T1000 (cell line): ENCODE measurements at places on chromosomes 1 and 21.

- DNase-seq = no peak
Measured at GRCh38 chr1:9202240-9202870, 32.2 kb upstream of the H6PD start.

- DNase-seq = peak; percentile 52
Measured at GRCh38 chr21:36909901-36910561, 56.4 kb downstream of the HLCS start.

DNA sequence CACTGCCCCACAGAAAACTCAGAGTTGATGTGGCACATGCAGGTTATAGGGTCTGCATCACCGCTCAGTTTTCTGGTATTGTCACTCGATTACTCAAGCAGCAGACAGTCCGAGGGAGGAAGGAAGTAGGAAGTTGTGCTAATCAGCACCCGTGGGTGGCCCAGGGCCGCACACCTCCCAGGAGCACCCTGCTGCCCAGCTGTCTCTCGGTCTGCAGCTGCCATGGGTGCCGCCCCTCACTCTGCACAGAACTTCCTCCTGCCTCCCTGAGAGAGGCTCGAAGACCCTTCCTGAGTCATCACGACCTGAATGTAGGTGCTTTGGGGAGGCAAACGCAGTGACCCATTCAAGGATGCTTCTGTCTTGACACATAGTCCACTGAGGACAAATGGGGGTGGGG, 4.2 kb upstream of the TFF3 start:
- no peak for DNase-seq

GRCh38 chr1:167273027-167273800, 52.5 kb downstream of the POU2F1 start:
- no peak for DNase-seq

DNA sequence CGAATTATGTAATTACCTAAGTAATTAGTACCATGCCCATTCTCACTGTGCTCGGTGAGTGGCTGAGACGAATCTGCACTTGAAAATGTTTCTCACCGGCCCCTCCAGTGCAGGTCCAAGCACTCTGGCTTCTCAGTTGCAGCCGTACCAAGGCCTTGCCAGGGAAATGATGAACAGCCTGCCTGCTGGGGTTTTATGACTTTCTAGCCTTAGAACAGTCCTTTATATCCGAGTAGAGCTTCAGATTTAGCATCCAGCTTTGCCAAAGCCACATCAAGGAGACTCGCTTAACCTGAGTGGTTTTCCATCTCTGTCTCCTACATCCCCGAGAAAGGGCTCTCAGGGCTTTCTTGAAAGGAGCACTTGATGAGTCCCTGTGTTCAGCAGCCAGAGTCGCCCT, 83.4 kb downstream of the GREM2 start:
- no peak for DNase-seq

- DNase-seq = no peak
Measured at GRCh38 chr1:145965119-145965744, 742 bp downstream of the POLR3GL start.

GRCh38 chr1:7107109-7107830, 322.0 kb downstream of the CAMTA1 start:
- no peak for DNase-seq
